ENCODE measurements at places on chromosomes 4 and X. TPM values are rescaled to one million over a fixed set of nuclear protein-coding genes. Genes with fewer than 3 reads are reported as not detected.

CLNK gene
- 0.94 TPM for polyA plus RNA-seq

PABPC1L2B gene
- polyA plus RNA-seq: 0.73 TPM

STPG2 gene
- polyA plus RNA-seq: 2.6 TPM

HHIP gene
- 3.5 TPM for polyA plus RNA-seq

NLRP2B gene
- polyA plus RNA-seq: not detected

FMR1NB gene
- 77.8 TPM for polyA plus RNA-seq

- DNase-seq: no peak
Observed at GRCh38 chr4:145552181-145552822, 66.9 kb upstream of the MMAA start.

DNA sequence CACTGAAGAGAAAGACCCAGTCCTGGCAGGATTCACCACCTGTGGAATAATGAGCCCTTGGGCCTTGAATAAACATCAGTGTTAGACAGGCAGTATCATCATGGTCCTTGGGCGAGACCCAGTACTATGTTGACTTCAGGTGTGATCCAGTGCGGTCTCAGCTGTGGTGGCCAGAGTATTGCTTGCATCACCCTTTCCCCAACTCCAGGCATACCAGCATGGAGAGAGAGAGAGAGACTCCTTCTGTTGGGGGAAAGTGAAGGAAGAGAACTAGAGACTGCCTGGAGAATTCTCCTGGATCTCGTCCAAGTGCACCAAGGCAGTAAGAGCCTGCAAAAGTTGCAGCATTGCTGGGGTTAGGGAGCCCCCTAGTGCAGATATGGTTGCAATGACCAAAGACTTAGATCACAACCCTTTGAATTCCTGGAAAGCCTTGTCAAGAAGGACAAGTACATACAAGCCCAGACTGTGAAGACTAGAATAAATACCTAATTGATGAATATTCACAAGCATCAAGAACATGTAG, 61.1 kb upstream of the VAMP7 start:
- peak; percentile 74 for DNase-seq

DNA sequence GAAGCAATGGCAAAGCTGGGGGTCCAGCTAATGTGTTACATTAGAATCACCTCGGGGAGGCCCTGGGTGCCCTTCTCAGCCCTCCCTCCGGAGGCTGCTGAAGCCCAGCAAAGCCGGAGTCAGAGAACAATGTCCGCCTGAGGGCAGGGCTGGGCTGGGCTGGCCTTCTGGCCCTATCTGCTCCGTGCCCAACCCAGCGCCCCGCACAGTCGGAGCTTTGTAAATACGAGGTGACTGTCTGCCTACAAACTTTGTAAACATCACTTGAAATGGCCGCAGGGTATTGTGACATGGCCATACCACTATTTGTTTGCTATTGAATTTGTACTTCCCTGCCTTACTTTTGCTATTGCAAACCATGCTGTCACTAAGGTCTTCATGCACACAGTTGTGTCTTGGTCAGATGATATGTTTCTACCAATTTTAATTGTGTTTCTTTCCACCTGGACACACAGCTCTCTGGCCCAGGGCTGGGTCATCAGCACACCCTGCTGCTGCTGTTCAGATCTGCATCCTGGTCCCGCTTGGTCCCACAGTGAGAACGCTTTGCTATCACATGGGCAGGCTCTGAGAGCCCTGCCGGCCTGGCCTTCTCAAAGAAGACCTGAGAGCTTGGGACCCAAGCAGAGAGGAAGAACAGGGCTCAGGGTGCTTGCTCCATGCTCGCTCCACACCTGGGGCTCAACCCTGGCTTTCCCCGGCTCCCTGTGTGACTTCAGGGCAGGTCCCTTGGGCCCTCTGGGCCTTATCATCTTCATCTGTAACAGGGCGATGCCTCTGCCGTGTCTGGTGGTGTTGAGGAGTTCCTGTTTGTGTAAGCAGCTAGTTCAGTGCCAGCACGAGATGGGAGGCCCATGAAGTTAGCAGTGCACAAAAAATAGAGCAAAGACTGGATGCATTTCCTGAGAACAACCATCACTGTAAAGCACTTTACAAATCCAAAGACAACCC, 2.3 kb downstream of the S100P start:
- no peak for DNase-seq

DNA sequence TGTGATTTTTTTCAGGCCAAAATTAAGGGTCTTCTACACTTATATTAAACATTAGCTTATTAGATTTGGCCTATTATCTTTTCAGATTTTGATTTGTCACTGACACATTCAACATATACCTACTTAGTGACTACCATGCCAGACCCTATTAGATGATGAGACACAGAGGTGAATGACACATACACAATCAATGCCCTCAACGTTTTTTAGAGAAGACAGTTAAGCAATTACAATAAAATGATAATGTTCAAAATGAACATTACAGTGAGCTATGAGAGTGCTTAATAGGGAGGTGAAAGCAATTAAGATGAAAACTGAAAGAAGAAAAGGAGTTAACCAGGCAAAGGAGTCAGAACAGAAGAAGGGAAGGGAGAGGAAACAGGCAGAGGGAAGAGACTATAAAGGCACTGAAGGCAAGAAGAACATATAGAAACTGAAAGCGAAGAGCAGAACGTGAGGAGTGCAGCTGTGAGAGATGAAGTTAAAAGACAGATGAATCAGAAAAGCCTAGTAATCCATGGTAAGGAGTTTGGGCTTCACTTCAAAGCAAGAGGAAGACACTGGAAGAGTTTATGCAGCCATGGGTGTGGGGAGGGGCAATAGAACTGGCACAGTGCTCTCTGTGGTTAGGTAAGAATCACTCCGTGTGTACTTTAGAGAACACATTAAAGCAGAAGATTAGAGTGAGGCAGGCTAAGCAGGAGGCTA, 119.0 kb downstream of the REELD1 start:
- no peak for DNase-seq

GRCh38 chrX:34058005-34058404, 74.1 kb downstream of the FAM47A start:
- no peak for DNase-seq

GRCh38 chrX:133369065-133369464, 46.2 kb downstream of the GPC4 start:
- DNase-seq: no peak

GRCh38 chrX:126137899-126138298, 28.2 kb downstream of the DCAF12L2 start:
- DNase-seq: peak; percentile 20

GRCh38 chr4:104967034-104967401, 179.7 kb upstream of the TET2 start:
- DNase-seq: no peak

GRCh38 chr4:3074846-3075651, 568 bp downstream of the HTT start:
- peak; percentile 86 for DNase-seq

DNA sequence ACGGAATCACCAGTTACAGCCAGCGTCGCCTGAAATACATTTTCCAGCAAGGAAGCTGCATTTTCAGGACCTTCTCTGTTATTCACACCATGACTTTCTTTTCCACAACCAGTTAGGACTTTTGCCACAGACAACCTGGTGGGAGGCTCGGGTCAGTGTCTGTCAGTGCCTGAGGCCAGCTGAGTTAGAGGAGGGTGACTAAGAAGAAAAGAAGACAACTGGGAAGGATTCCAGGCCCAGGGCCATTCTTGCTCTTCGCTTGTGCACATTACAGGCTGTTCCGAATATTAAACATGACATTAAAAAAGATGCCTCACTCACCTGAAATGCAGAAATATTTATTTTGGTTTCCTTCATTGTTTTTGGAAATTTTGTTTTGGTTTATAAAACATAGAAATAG, 21.4 kb upstream of the CENPU start:
- DNase-seq: no peak

DNA sequence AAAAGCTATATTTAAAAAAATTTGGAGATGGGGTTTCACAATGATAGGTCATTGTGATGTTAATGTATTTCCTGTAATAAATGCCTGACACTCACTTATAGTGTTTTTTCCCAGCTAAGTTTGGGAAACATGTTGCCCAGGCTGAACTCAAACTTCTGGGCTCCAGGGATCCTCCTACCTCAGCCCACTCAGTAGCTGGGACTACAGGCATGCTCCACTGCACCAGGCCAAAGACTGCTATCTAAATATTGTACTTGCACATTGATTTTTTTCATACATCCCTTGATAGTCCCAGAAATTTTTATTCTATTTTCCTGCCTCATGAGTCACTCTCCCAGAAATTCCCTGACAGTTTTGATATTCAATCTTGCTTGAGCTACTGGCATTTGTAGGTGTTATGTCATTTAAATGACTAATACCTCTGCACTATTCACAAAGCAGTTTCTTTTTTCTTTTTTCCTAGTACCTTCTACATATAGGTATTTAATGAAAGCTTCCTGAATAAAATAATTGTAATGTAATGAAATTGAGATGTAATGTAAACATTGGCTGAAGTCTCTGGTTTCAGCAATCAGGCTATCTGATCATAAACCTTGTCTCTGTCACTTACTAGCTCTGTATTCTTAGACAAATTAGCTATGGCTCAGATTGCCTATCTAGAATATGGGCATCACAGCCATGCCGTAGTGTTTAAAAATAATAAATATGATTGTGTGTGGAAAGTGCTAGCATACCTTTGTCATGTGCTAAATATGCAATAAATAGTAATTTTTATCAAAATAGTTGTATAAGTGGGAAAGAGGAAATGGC, 1973.0 kb upstream of the AGA start:
- DNase-seq: no peak

Measured in testis (tissue), 5 donors.